ENCODE measurements at places on chromosomes 5 and 9.

DNA sequence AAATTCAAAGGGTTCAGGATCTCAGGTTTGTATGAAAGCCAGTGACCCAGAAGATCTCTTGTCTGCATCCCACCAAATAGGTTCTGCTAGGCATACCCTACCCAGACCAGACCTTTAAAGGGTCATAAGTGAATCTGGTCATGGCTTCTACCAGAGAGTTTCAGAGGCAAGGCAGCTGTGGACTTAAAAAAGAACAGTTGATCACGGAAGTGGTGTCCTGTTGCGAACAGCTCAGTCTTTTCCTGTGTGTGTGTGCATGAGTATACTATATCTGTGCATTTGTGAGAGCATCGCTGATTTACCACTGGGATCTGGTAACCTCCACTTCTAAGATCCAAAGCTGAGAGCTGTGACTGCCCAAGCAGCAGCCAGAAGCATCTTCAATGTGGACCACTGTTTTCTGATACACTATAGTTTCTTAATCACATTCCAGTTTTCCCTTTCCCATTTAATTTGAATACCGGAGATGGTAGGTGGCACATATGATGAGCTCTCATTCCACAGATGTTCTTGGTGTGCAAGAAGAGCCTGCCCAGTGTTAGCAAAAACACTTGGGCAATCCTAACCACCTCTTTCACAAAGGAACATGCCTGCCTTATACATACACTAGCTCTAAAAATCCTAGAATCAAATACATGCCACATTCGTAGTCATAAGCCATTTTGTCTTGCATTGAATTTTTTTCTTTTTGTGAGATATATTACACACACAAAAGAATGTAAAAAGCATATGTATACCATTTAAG, 36.2 kb upstream of the OR2S2 start:
- H3K27me3 ChIP-seq = peaks cover 44% of the 10 kb centered on the region
- H3K4me1 ChIP-seq = no peaks in the 10 kb centered on the region
- DNase-seq = no peak
- no peak overlapping the region for H3K27ac ChIP-seq

- no peak for DNase-seq
- H3K36me3 ChIP-seq = no peaks in the 10 kb centered on the region
- H3K27ac ChIP-seq = no peak overlapping the region
- no peaks in the 10 kb centered on the region for H3K27me3 ChIP-seq
- no peaks in the 10 kb centered on the region for H3K4me1 ChIP-seq
Observed at GRCh38 chr5:19584131-19584530, 403.9 kb downstream of the CDH18 start.

GRCh38 chr5:179623906-179624741, 653 bp upstream of the HNRNPH1 start:
- DNase-seq = no peak
- peak overlapping the region; percentile 99 for H3K27ac ChIP-seq
- peaks cover 31% of the 10 kb centered on the region for H3K27me3 ChIP-seq
- peaks cover 34% of the 10 kb centered on the region for H3K36me3 ChIP-seq
- H3K4me1 ChIP-seq = peaks cover 45% of the 10 kb centered on the region

- no peak overlapping the region for H3K27ac ChIP-seq
- H3K4me1 ChIP-seq = no peaks in the 10 kb centered on the region
Observed at GRCh38 chr9:126119731-126120130, 206.9 kb upstream of the MVB12B start.

DNA sequence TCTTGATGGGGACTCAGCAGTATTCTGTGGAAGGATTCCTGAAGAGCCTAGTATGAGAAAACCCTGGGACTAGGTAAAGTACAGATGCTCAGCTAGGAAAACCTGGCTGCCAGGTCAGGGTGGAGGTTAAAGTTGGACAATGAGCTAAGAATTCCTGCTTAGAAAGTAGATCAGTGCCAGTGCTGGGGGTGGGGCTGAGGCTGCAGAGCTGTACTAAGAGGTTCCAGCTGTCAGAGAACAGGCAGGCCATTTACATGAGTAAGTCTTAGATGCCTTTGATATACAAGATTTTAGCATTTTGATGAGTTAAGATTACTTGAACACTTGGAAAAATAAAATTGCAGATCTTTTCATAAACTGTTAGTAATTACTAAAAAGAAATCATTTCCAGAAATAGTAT, 332.3 kb upstream of the NUDT12 start:
- peak overlapping the region; percentile 3 for H3K27ac ChIP-seq
- H3K36me3 ChIP-seq = no peaks in the 10 kb centered on the region
- H3K4me3 ChIP-seq = no peak overlapping the region
- peaks cover 14% of the 10 kb centered on the region for H3K4me1 ChIP-seq
- no peaks in the 10 kb centered on the region for H3K27me3 ChIP-seq

GRCh38 chr9:130536701-130537107, 42.7 kb upstream of the FUBP3 start:
- no peak for DNase-seq
- no peaks in the 10 kb centered on the region for H3K36me3 ChIP-seq
- peaks cover 35% of the 10 kb centered on the region for H3K4me1 ChIP-seq

DNA sequence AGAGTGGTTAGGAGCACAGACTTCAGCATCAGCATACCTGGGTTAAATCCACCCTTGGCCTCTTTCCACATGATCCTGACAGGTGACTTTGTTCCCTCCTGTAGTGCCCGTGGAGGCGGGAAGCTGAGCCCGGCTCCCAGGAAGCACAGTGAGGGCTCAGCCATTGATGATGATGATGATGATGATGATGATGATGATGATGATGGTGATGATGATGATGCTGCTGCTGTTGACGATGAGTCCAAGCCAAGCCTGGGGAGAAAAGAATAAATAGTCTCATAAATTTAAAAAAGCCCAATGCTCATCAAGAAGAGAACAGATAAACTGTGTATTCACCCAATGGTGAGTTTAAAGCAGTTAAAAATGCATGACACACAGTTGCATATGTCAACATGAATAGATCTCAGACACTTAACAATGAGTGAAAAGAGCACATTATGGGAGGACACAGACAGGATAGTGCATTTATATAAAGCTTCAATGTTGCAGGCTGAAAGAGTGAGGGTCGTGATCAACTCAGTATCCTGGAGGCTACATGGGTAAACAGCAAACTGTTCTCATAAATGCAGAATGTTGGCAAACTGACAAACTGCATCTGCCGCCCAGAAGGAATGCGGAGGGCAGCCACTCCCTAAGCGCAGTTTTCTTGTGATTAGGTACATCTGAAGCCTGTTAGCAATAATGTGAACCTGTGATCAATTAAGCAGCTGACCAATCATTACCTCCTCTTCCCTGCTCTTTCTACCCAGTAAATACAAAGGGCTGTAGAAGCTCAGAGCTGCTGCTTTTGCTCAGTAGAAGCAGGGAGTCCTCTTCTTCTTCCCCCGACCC, 11.7 kb upstream of the CFAP157 start:
- no peak for DNase-seq
- peaks cover 19% of the 10 kb centered on the region for H3K4me1 ChIP-seq
- H3K27me3 ChIP-seq = no peaks in the 10 kb centered on the region
- peaks cover 5% of the 10 kb centered on the region for H3K36me3 ChIP-seq

GRCh38 chr5:79582186-79582585, 30.1 kb upstream of the TENT2 start:
- no peak for DNase-seq
- H3K4me1 ChIP-seq = no peaks in the 10 kb centered on the region
- no peaks in the 10 kb centered on the region for H3K27me3 ChIP-seq
- H3K27ac ChIP-seq = peak overlapping the region; percentile 60
- no peaks in the 10 kb centered on the region for H3K36me3 ChIP-seq

- peaks cover 20% of the 10 kb centered on the region for H3K4me1 ChIP-seq
- H3K27me3 ChIP-seq = no peaks in the 10 kb centered on the region
- DNase-seq = no peak
- no peak overlapping the region for H3K27ac ChIP-seq
- no peaks in the 10 kb centered on the region for H3K36me3 ChIP-seq
- H3K4me3 ChIP-seq = no peak overlapping the region
Observed at GRCh38 chr5:117590944-117591343, 1016.3 kb upstream of the SEMA6A start.

- H3K4me3 ChIP-seq = no peak overlapping the region
- H3K4me1 ChIP-seq = no peaks in the 10 kb centered on the region
- no peaks in the 10 kb centered on the region for H3K27me3 ChIP-seq
- no peak for DNase-seq
- H3K36me3 ChIP-seq = no peaks in the 10 kb centered on the region
- no peak overlapping the region for H3K27ac ChIP-seq
Observed at GRCh38 chr9:1171546-1171945, 121.4 kb downstream of the DMRT2 start.

DNA sequence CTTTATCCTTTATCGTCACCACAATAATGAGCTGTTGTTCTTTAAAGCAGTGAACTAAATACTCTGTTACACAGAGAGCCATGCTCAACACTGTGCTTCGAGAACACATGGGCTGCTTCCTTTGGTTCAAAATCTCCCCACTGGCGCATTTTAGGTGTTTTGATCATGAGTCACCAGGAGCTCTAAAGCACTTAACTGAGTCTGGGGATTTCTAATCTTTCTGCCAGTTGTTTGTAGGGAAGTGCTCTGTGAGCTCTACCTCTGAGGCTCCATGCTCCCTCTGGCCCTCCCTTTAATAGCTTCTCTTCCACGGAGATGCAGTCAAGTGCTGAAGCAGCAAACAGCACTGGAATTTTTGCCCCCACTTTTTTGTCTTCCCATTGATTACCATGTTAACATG, 17.0 kb downstream of the ERAP2 start:
- DNase-seq = no peak
- no peak overlapping the region for H3K27ac ChIP-seq
- no peaks in the 10 kb centered on the region for H3K36me3 ChIP-seq
- H3K27me3 ChIP-seq = peaks cover 6% of the 10 kb centered on the region
- H3K4me3 ChIP-seq = no peak overlapping the region

- H3K4me1 ChIP-seq = no peaks in the 10 kb centered on the region
- no peak overlapping the region for H3K4me3 ChIP-seq
- no peak overlapping the region for H3K27ac ChIP-seq
- no peaks in the 10 kb centered on the region for H3K36me3 ChIP-seq
- H3K27me3 ChIP-seq = no peaks in the 10 kb centered on the region
Observed at GRCh38 chr5:4942831-4943178, 197.3 kb upstream of the ADAMTS16 start.

DNA sequence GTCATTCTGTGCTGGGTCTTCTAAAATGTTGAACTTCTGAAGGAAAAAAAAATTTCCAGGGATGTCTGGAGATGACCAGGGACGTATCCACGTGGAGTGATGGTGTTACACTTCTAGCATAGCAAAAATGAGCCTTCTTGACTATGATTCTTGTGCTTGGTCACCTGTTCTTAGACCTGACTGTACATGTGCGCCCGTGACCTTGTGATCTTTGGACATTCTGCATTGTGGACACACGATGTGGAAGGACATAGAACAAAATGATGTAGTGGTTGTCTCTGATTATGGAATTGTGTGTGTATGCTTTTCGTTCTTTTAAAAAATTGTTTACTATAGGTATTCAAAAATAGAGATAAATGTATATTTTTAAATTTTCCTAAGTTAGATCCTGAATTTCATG, 61.0 kb downstream of the SNX30 start:
- no peak for DNase-seq
- H3K36me3 ChIP-seq = peaks cover 2% of the 10 kb centered on the region
- no peaks in the 10 kb centered on the region for H3K27me3 ChIP-seq
- no peak overlapping the region for H3K27ac ChIP-seq
- no peaks in the 10 kb centered on the region for H3K4me1 ChIP-seq
- no peak overlapping the region for H3K4me3 ChIP-seq

- H3K27me3 ChIP-seq = peaks cover 64% of the 10 kb centered on the region
- no peak overlapping the region for H3K27ac ChIP-seq
- peaks cover 8% of the 10 kb centered on the region for H3K4me1 ChIP-seq
- H3K36me3 ChIP-seq = no peaks in the 10 kb centered on the region
- no peak for DNase-seq
Observed at GRCh38 chr5:69494452-69494851, 1.9 kb downstream of the OCLN start.

DNA sequence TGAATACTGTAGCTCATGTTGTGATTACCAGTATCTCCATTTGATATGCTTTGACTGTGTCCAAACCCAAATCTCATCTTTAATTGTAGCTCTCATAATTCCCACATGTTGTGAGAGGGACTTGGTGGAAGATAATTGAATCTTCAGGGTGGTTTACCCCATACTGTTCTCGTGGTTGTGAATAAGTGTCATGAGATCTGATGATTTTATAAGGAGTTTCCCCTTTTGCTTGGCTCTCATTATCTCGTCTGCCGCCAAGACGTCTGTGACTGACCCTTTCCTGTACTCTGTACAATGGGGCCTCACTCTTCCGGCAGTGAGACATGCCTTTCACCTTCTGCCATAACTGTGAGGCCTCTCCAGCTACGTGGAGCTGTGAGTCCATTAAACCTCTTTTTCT, 59.3 kb downstream of the TRIO start:
- no peak for DNase-seq
- no peak overlapping the region for H3K4me3 ChIP-seq
- H3K4me1 ChIP-seq = peaks cover 46% of the 10 kb centered on the region
- no peaks in the 10 kb centered on the region for H3K36me3 ChIP-seq
- no peaks in the 10 kb centered on the region for H3K27me3 ChIP-seq

DNA sequence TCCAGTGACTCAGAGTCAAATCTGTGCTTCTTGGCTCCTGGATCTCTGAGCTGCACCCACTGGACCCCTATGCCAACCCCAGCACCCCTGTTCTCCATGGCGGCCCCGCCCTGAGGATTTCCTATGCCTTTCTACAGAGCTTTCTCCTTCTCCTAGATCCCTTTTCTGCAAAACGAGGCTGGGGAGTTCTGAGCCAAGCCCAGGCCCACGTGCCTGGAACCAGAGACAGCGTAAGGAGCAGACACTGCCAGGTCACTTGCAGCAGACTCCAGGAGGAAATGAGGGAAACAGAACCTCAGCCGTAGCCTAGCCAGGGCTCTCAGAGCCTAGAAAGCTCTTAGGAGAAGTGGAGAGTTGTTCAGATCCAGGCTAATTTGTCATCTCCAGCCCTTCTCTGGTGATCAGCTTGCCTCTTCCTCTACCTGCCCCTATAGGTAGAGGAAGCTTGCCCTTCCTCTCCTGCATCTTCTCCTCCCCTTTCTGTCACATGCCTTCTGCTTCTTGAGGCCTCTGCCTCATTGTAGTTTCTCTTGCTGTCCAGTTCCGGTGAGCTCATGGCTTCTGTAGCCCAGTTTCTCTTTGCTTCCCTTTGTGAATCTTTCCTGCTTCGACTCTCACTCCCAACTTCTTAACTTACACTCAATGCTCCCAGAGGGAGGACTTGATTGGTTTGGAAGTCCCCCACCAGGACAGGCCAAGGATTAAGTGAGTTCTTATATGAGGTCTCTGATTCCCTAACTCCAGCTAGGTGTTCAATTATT, 163.4 kb downstream of the RGS3 start:
- no peaks in the 10 kb centered on the region for H3K27me3 ChIP-seq
- no peak overlapping the region for H3K4me3 ChIP-seq
- DNase-seq = no peak
- H3K4me1 ChIP-seq = peaks cover 30% of the 10 kb centered on the region
- H3K27ac ChIP-seq = no peak overlapping the region
- H3K36me3 ChIP-seq = no peaks in the 10 kb centered on the region

- no peak overlapping the region for H3K4me3 ChIP-seq
- H3K4me1 ChIP-seq = peaks cover 27% of the 10 kb centered on the region
- DNase-seq = no peak
- no peak overlapping the region for H3K27ac ChIP-seq
- peaks cover 3% of the 10 kb centered on the region for H3K36me3 ChIP-seq
Observed at GRCh38 chr5:78927657-78928282, 57.3 kb downstream of the ARSB start.

GRCh38 chr9:99905833-99906402, 536 bp upstream of the STX17 start:
- H3K4me1 ChIP-seq = peaks cover 24% of the 10 kb centered on the region
- H3K27ac ChIP-seq = no peak overlapping the region
- peak overlapping the region; percentile 97 for H3K4me3 ChIP-seq
- no peak for DNase-seq
